IPS DF 6.9 (cell line): ENCODE measurements at places on chromosomes 5 and 9.
A peak's percentile ranks its signal among the peaks of the same experiment; 100 is the strongest.

DNA sequence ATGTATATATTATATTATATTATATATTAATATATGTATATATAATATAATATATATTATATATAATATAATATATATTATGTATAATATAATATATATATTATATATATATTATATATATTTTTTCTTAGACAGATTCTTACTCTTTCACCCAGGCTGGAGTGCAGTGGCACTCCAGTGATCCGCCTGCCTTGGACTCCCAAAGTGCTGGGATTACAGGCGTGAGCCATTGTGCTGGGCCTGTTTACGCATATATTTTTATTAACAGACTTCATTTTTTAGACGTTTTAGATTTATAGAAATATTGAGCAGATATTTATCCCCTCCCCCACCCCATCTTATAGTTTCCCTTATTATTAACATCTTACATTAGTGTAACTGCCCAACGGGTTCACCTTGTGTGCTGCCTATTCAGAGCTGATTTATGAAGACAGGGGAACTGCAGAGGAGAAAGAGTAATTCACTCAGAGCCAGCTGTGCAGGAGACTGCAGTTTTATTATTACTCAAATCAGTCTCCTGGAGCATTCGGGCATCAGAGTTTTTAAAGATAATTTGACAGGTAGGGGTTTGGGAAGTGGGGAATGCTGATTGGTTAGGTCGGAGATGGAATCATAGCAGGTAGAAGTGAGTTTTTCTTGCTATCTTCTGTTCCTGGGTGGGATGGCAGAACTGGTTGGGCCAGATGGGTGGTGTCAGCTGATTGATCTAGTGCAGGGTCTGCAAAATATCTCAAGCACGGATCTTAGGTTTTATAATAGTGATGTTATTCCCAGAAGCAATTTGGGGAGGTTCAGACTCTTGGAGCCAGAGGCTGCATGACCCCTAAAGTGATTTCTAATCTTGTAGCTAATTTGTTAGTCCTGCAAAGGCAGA, 93.4 kb downstream of the UNC13B start:
- no peak for DNase-seq
- H3K27me3 ChIP-seq: no peaks in the 10 kb centered on the region
- no peak overlapping the region for H3K27ac ChIP-seq
- H3K4me3 ChIP-seq: no peak overlapping the region
- no peaks in the 10 kb centered on the region for H3K36me3 ChIP-seq
- H3K4me1 ChIP-seq: no peaks in the 10 kb centered on the region; the same call in 1 of the 2 replicates

- H3K36me3 ChIP-seq: no peaks in the 10 kb centered on the region
- no peak for DNase-seq
- H3K4me3 ChIP-seq: no peak overlapping the region
Observed at GRCh38 chr5:107570181-107570580, 100.6 kb downstream of the EFNA5 start.

DNA sequence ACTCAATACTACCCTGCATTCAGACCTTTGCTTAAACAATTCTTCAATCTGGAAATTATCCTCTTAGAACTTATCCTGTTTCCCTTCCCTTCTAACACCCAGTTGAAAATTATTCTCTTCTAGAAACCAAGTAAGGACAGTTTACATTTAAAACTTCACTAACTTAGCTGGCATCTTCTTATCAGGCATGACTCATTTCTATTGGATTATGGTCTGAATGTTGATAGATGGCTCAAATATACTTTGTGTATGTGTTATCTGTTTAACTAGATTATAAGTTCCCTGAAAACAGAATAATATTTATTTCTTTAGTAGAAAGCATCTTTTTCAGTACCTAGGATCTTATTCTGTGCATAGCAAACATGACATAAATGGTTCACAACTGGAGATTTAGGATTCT, 161.9 kb downstream of the PPP2R2B start:
- H3K27ac ChIP-seq: no peak overlapping the region
- H3K4me1 ChIP-seq: no peaks in the 10 kb centered on the region
- H3K4me3 ChIP-seq: no peak overlapping the region
- DNase-seq: no peak
- no peaks in the 10 kb centered on the region for H3K27me3 ChIP-seq

DNA sequence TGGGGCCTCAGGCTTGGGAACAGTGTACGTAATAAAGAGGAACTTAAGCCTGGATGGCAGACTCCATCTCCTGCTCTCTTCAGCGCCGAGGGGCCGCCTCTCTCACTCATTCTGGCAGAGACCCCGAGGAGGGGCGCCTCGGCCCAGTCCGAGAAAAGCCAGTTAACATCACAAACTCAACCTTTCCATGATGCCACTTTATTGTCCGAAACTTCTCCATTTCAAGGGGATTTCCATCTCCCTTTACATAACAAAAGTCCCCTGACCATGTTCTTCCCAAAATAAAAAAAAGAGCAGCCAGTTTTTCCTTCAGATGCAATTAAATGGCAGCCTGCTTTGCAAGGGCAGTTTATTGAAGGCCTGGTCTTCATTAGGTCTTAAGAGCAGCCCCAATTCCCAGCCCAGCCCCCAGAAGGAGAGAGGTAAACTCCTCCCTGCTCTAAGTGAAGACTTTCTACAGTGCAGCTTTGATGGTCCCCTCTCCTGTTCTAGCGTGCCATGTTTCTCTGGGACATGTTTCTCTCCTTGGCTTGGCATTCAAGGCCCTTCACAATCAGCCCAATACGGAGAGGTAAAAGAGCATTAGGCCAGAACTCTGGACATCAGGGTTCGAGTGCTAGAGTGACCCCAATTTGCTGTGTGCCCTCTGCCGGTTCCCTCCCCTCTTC, 19.5 kb upstream of the RAB14 start:
- no peaks in the 10 kb centered on the region for H3K27me3 ChIP-seq
- peak; percentile 41 for DNase-seq
- no peaks in the 10 kb centered on the region for H3K36me3 ChIP-seq
- peaks cover 3% of the 10 kb centered on the region; the same call in 1 of the 2 replicates for H3K4me1 ChIP-seq
- H3K27ac ChIP-seq: no peak overlapping the region

GRCh38 chr5:145588113-145588512, 247.0 kb downstream of the PRELID2 start:
- H3K27ac ChIP-seq: no peak overlapping the region
- no peaks in the 10 kb centered on the region for H3K4me1 ChIP-seq
- H3K36me3 ChIP-seq: no peaks in the 10 kb centered on the region
- no peak overlapping the region for H3K4me3 ChIP-seq

DNA sequence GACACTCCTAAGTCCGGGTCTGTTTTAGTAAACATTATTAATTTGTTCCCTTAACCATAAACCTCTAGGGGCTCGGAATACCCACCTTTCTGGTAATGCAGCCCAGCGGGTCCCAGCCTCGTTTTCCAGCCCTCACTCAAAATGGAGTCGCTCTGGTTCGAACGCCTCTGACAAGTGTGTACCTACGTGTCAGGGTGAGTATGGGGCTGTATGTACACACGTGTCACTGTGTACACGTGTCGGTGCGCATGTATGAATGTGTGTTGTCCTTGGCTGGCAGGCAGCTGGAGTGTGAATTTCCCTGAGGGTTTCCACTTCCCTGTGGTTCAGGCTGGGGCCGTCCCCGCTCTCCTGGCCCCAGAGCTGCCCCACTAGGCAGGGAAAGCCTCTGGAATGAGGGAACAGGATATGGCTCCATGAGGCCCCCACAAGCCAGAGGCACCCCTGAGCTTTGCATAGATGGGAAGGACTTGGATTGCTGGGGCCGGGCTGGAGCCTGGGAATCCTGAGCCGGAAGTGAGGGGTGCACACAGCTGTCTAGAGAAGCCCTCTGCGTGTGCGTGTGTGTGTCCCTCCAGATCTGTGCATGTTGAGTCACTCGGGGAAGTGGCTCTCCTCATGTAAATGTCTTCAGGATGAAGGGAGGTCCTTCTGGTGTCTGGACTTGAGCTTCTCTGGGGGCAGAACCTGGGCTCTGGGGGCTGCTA, 160.8 kb upstream of the IER5L start:
- no peaks in the 10 kb centered on the region; the same call in 1 of the 2 replicates for H3K36me3 ChIP-seq
- H3K27ac ChIP-seq: no peak overlapping the region
- peaks cover 16% of the 10 kb centered on the region for H3K4me1 ChIP-seq
- no peaks in the 10 kb centered on the region for H3K27me3 ChIP-seq
- H3K4me3 ChIP-seq: no peak overlapping the region

DNA sequence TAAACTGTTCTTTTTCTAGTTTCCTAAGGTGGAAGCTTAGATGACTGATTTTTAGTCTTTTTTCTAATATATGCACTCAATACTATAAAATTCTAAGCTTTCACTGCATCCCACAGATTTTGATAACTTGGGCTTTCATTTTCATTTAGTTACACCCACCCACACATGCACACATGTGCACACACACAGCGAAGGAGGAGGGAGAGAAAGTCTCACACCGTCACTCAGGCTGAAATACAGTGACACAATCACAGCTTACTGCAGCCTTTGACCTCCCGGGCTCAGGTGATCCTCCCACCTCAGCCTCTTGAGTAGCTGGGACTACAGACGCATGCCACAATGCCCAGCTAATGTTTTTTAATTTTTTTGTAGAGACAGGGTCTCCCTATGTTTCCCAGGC, 96.5 kb downstream of the SMIM23 start:
- DNase-seq: no peak
- no peaks in the 10 kb centered on the region for H3K4me1 ChIP-seq
- H3K36me3 ChIP-seq: peaks cover 8% of the 10 kb centered on the region; the same call in 1 of the 2 replicates

DNA sequence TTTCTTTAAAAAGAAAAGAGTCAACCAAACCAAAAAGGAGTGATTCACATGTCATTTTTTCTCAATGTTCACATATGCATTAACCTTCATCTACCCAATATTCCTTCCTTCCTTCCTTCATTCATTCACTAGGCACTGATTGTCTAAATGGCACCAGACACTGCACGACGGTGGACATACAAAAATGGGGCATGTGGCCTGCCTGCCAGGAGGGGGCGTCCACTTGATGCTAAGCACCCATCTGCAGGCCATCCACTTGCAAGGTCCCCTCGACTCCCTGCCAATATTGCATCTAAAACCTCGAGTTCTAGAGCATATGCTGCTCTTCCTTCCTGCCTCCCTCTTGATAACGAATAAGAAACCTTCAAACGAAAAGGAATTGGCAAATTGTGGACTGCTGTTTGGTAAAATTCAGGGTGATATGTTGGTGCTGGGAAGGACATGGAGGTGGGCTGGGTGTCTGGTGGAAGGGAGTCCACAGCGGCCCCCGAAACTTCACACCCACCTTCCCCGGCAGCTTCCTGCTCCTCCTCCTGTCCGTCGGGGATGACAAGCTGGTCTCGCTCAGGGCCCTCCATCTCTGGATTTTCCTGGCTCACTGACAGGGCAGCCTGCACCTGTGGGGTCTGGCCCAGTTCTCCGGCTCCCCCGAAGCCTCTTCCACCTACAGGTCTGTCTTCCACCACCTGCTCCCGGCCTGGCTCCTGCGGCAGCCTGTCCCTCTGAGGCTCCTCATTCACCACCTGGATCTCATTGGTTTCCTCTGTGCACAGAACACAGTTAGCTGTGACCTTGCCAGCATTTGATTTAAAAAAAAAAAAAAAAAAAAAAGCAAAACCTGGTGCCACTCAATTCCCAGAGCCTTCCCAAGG, 64.3 kb downstream of the GOLM1 start:
- no peaks in the 10 kb centered on the region; the same call in none of the 2 replicates for H3K36me3 ChIP-seq
- no peaks in the 10 kb centered on the region for H3K27me3 ChIP-seq
- H3K4me1 ChIP-seq: no peaks in the 10 kb centered on the region

DNA sequence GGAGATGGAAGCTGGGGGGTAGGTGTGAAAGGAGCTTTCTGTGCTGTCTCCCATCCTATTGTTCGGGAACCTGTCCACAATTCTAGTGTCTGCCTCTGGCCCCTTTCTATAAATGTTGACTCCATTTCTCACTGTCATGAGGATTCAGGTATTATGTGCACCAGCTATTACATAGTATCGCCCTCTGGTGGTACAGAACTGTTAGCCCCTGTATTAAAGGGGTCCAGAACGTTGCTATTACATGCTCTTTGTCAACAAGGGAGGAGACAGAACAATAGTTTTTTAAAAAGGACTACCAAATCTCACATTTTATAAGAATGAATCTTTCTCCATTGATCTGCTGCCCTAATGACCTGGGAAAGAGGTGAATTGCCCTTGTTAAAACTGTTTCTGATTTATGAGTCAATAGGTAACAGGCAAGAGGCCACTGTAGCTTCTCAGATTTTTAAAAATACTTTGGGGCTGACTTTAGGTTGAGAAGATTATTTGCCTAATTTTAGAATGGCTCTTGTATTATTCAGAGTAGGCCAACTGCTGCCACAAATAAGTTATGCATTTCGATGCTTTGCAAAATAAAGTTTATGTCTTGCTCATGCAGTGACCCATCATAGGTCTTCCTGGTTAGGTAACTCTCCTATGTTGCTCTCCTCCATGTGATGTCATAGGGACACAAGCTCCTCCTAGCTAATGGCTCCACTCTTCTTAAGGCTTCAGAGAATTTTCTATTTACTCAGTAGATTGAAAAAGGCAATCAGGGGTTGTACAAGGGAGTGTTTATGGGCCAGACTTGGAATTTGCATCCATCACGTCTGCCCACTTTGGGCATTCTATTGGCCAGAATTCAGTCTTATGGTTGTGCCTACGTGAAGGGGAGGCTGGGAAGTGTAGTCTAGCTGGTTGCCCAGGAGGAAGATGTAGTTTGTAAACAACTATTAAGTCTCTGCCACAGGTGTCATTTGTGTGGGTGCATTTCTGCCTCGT, 20.8 kb downstream of the DCANP1 start:
- no peaks in the 10 kb centered on the region for H3K4me1 ChIP-seq
- H3K27me3 ChIP-seq: no peaks in the 10 kb centered on the region
- no peaks in the 10 kb centered on the region for H3K36me3 ChIP-seq
- no peak overlapping the region for H3K27ac ChIP-seq

GRCh38 chr9:122377241-122378164, 6.7 kb downstream of the PTGS1 start:
- no peaks in the 10 kb centered on the region for H3K36me3 ChIP-seq
- no peak overlapping the region for H3K4me3 ChIP-seq
- H3K4me1 ChIP-seq: peaks cover 7% of the 10 kb centered on the region
- H3K27me3 ChIP-seq: no peaks in the 10 kb centered on the region; the same call in 1 of the 2 replicates
- H3K27ac ChIP-seq: no peak overlapping the region
- no peak for DNase-seq

DNA sequence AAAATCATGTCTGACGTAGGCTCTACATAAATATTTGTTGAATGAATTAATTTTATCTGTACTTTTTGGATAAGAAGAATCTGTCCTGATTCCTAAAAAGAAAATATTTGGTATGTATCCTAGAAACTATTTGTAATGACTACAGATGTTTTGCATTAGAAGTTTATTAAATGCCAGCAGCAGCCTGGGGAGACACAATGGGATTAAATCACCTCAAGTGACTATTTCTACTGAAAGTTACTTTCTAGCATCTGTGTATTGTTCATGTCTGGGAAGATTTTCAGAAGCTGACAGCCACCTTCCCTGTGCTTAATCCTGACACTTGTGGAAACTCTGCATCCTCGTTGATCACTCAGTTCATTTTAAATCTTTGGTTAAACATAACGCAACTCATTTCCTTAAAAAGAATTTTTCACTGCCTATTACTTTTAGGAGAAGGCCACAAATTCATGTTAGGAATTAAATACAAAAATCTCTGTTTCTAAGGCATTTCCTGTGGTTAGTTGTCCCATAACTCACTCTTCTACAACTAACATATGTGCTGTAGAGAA, 209.3 kb upstream of the PPP1R2B start:
- DNase-seq: no peak
- no peak overlapping the region for H3K4me3 ChIP-seq
- no peak overlapping the region for H3K27ac ChIP-seq
- no peaks in the 10 kb centered on the region for H3K27me3 ChIP-seq
- no peaks in the 10 kb centered on the region for H3K36me3 ChIP-seq
- H3K4me1 ChIP-seq: no peaks in the 10 kb centered on the region
